ENCODE measurements at places on chromosomes 6 and 20.
A peak's percentile ranks its signal among the peaks of the same experiment; 100 is the strongest.

GRCh38 chr20:47137231-47137870, 219.1 kb downstream of the ZMYND8 start:
- no peak for DNase-seq

DNA sequence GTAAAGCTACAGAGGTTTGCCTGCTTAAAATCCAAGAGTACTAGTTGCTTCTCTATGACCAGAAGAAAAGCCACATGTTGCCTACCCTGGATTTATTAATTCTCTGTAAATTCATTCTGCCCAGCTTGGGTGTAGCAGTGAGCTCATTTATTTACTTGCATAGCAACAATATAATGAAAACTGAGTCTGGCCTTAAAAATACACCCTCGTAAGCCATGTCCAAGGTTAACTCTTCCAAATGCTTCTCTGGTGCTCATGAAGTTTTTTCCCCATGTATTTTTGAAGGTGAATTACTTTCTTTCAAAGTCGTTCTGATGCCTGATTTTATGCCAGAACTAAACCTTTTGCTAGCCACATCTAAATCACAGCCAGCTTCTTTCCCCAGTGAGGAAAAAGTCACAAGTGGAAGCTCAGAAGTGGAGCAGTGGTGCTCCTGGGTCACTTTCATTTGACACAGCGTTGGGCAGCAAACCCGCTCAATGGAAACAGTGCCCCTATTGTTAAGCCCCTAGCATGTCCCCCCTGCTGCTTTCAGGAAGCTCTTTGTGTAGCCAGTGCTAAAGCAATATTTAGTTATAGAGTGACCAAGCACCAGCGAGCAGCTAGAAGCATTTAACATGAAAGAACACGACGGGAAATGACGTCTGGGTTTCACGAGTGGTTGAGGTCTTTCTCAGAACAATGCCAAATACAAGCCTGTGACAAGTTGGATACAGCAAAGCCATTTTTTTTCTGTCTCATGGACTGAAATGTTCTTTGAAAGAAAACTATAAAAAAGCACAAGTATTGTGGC, 29.8 kb downstream of the NEDD9 start:
- DNase-seq: no peak

DNA sequence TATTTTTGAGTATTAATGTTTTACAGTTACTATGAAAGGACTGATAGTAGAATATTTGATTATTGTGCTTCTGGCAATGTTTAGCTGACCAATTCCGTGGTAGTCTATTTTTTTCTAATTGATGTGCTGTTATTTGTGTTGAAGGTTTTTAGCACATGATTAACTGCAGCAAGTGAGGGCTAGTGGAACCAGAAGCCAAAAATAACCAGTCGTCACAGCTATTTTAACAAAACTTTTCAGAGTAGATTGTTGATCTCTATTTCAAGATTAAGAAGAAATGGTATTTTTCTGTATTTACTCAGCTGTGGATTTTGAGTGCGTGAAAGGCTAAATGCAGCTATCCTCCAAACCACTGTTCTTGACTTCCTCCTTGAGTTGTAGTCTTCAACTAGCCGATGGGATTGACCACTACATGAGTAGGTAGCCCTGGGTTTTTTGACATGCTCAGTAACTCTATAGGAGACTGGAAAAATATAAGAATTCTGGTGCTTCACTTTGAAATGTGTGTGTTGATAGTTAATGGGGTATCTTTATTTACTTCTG, 258.0 kb downstream of the ZFAND3 start:
- no peak for DNase-seq

- DNase-seq: no peak
Observed at GRCh38 chr6:143734641-143735063, 56.9 kb downstream of the PHACTR2 start.

GRCh38 chr6:130666786-130667185, 160.4 kb upstream of the SMLR1 start:
- no peak for DNase-seq

GRCh38 chr6:122733259-122733658, 46.3 kb upstream of the FABP7 start:
- DNase-seq: no peak

DNA sequence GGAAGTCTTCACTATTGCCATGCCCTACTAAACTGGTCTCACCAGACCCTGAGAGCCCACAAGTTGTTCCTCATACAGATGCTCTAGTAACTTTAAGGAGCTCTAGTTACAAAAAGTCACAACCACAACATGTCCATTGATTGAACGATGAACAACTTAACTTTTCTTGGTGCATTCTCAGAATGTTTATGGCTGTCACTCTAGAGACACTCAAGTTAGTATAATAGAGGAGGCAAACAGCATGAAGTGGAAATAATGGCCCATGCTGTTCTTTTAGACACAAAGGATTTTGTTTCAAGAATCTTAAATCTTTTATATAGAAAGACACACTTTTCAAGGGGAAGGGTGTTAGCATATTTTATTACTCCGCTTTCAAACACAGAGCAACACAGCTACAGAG, 934.4 kb downstream of the HACE1 start:
- no peak for DNase-seq

DNA sequence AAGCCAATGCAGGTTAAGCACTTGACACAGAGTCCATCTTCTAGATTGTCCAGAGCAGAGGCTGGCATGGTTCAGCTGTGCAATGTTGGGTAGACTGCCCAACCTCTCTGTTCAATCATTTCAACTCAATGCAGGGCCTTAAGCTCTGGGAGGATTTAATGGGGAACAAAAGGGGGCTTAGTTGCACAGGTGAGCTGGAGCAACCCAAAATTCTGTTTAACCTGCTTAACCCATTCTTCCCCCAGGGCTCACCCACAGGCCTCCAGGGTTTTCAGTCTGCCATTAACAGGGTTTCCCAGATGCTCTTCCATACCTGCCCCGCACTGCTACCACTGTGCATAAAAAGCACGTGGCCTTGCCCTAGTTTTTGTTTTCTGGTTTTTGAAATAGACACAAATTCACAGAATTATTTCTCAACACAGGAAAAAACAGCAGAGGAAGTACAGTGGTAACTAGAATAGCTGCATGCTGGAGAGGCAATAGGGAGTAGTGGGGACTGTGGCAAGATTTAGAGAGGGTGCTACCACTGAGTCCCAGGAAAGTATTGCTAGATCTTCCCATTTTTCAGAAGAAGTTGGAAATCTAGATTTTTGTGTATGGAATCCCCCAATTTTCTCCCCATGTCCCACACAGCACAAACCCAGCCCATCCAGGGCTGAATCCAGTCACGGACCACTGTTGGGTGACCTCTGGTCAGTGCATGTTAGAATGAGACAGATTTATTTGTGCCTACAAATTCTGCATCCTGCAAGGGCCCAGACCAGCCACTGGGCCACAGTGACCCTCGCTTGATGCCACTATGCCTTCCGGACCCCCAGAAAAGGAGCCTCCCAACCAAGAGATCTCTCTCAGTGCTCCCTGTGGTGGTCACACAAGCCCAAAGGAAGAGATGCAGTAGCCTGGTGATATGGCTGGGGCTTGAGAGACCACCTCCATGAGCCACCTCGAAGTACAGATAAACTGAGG, 4.6 kb downstream of the PTGIS start:
- DNase-seq: no peak

GRCh38 chr6:15443119-15443830, 197.4 kb downstream of the JARID2 start:
- DNase-seq: no peak

GRCh38 chr6:15623276-15624116, 39.3 kb downstream of the DTNBP1 start:
- no peak for DNase-seq

DNA sequence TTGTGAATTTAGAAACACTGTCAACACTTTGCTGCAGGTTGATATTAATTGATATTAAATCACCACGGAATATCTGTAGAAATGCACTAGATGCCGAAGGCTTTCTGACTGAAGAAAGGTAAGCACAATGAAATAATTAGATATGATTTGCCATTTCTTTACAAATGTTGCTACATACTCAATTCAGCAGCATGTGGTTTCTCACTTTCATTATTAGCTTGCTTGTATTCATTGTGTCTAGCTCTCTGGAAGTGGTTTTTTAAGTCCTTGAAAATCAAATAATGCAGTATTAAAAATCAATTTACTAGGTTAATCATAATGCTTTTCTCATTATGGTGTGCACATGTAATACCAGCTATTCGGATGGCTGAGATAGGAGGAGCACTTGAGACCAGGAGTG, 231.3 kb upstream of the MARCKS start:
- no peak for DNase-seq

GRCh38 chr6:43900560-43900915, 130.5 kb downstream of the VEGFA start:
- no peak for DNase-seq

DNA sequence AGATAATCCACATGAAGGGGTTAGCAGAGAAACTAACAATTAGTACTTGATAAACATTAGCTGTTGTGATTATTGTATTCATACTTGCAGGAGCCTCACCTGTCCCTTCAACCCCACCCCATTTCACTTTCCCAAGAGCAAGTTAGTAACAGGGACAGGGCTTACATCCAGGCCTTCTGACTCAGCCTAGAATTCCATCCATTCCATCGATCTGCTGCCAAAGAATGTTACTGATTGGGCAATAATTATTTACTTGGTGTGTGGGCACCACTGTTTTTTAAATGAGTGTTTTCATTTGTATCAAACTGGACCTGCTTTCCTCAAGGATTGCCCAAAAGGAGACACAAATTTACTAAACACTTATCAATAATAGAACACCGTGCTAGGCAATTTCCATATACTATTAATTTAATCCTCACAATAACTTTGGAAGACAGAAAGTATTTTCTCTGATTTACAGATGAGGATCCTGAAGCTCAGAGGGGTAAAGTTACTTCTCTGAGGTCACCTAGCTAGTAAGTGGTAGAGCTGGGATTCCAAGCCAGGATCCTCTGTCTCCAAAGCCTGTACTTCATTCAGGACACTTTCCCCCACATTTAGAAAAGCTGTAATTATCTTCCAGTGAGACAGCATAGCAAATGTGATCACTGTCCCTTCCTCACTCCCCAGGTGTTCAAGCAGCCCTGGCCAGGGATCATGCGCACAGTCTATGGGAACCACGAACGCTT, 32.8 kb downstream of the GSS start:
- DNase-seq: no peak

GRCh38 chr6:12490904-12491571, 200.9 kb downstream of the EDN1 start:
- DNase-seq: no peak

GRCh38 chr20:61340157-61340556, 88.1 kb downstream of the CDH4 start:
- no peak for DNase-seq

GRCh38 chr6:44636561-44637248, 249.2 kb downstream of the CDC5L start:
- DNase-seq: no peak

DNA sequence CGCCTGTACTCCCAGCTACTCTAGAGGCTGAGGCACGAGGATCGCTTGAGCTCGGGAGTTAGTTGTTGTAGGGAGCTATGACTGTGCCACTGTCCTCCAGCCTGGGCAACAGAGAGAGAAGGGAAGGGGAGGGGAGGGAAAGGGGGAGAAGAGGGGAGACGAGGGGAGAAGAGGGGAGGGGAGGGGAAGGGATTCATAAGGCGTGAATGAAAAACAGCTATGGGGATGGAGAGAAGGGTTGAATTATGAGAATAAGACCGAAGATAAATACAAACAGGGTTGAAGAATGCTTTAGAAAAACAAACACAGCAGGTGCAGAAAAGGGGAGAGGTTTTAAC, 106.0 kb downstream of the TRIM27 start:
- no peak for DNase-seq

DNA sequence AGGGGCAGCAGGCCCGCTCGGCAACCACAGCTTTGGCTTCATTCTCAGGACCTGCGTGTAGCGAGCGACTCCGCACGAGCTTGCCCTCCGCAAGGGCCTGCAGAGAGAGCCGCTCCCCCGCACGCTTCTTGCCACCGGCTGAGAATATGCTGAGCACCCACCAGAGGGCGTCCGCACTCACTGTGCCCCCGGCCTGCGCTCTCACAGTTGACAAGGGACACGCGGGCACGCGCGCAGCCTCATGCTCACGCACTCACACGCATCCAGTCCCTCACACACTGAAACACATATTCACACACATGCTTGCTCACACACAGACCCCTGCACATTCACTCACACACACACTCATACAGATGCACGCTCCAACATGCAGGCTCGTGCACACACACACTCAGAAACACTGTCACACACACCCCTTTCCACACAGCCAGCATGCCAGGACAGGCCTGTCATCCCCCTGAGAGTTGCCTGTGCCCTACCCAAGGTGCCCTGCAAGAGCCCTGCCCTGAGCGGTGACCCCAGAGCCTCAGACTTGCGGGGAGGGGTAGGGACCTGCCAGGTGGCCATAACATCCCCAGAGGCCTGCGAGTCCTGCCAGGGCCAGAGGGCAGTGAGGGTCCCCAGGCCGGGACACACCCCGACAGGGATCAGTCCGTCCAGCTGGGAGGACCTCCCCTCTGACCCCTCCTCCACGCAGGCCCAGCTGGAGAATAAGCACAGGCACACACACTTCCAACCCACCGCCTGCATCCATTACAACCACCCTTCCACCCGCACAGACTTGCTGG, 174.1 kb downstream of the BMP7 start:
- peak; percentile 51 for DNase-seq

GRCh38 chr6:138427701-138428100, 23.7 kb downstream of the HEBP2 start:
- DNase-seq: no peak

DNA sequence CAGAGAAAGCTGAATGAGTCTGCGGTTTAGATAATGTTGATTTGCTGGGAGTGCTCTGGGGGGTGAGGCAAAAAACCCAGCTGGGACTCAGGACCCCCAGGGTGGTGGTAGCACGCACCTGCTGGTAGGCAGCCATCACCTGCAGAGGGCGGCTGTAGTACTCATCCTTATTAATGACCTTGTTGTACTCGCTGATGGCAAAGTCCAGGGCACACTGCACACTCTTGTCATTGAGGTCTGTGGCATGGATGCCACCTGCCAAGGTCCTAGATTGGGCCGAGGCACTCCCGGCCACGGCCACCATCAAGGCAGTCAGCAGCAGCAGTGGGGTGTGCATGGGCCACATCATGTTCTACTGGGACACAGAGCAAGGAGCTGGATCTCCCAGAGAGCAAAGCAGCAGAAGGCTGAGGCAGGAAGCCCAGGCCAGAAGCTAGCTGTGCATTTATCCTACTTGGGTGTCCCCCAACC, at the start of gene CST5:
TSS of gene CST5 (minus strand) at position 421 of the 471 bp plus-strand sequence. CDS start at position 349, 72 bp downstream.
- no peak for DNase-seq

GRCh38 chr20:63284544-63284949, 8.4 kb upstream of the COL20A1 start:
- DNase-seq: no peak

Data from activated CD4-positive, alpha-beta T cell treated with anti-CD3 and anti-CD28 coated beads, Interleukin-2, amount 50 U/mL, for 1 hour (primary cell).